ENCODE measurements at places on chromosomes 7 and 10.

GRCh38 chr10:78684947-78685346 lies 383.8 kb upstream of the ZMIZ1 start:
- no peak for DNase-seq

DNA sequence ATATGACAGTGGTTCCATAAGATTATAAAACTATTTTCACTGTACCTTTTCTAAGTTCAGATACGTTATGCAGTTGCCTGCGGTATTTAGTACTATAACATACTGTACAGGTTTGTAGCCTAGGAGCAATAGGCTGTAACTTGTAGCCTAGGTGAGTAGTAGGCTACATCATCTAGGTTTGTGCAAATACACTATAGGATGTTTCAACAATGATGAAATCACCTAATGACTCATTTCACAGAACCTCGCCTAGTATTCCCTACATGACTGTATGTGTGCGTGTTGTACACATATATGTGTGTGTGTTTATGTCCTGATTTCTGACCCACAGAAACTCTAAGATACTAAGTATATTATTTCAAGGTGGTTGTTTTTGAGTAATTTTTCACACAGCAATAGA lies 139.0 kb downstream of the HERPUD2 start:
- peak; percentile 3 for DNase-seq

DNA sequence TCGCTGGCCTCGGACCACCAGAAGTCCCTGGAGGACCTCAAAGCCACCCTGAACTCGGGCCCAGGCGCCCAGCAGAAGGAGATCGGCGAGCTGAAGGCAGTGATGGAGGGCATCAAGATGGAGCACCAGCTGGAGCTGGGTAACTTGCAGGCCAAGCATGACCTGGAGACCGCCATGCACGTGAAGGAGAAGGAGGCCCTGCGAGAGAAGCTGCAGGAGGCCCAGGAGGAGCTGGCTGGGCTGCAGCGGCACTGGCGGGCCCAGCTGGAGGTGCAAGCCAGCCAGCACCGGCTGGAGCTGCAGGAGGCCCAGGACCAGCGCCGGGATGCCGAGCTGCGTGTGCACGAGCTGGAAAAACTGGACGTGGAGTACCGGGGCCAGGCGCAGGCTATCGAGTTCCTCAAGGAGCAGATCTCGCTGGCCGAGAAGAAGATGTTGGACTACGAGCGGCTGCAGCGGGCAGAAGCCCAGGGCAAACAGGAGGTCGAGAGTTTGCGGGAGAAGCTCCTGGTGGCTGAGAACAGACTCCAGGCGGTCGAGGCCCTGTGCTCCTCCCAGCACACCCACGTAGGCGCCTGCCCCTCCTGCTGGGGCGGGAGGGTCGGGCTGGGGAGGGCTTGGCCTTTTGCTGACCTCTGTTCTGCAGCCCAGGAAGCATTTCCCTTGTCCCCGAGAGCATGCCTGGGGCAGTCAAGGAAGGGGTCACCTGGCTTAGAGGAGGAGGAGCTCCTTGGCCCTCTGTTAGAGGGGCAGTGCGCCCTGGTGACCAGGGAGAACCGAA lies 77.3 kb upstream of the GTF2IRD1 start:
- no peak for DNase-seq

DNA sequence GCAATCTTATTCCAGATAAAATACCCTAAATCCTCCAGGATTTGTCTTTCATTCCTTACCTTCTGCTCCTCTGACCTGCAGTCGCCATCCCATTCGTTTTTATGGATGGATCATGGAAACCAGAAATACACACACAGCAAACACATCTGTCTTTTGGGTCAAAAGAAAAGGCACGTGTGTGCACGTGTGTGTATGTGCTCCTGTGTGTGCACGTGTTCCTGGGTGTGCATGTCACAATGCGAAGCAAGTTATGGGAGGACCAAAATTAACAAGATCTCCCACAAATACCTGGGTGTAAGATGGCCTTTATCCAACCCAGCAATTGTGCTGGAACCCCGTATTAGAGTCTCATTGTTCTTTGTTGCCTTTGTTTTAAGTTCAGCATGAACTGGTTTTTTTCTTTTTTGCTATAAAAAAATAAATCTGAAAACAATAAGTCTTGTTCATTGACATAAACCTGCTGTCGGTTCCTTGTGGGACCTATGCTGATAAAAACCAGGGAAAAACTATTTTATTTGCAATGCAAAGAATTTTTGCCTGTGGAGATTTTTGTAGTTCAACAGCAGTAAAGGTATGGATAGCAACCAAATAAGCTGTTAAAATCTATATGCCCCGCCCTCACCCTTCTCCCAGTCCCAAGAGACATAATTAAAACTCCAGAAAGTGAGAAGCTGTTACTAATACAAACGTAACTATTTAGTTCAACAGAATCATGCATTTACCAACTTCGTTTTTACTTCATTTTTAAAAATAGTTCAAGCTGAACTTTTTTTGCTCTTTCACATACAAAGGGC lies 229.6 kb downstream of the CREB5 start:
- DNase-seq, result no peak

GRCh38 chr7:137642472-137642871 lies 204.3 kb downstream of the DGKI start:
- peak; percentile 12 for DNase-seq

DNA sequence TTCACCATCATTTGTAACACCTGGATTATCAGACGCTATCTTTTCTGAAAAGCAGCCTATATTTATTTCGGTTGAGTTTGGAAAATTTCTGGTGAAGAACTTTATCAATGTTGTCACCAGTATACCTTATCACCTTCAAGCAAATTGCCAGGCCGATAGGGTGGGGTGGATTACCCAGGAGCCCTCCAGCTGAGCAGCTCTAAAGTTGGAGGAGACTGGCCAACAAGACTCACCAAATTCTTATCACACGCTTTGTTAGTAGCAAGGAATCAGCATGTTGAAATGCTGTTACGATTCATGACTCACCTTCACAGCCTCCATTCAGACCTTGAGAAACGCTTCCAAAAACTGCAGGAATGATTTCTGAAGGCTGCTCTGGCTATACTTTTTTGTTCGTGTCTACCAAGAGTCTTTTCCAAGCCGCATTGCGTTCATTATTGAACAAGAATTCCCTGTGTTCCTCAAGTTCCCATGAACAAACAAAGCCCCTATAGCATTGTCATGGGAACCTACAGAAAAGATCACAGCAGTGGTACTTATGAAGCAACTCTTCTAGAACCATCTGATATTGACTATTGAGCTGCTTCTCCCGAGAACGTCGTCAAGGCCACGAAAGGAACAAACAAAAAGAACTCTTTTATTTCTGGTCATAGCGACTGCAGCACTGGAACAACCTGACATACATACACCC lies 291.4 kb downstream of the SFMBT2 start:
- DNase-seq, result peak; percentile 32

DNA sequence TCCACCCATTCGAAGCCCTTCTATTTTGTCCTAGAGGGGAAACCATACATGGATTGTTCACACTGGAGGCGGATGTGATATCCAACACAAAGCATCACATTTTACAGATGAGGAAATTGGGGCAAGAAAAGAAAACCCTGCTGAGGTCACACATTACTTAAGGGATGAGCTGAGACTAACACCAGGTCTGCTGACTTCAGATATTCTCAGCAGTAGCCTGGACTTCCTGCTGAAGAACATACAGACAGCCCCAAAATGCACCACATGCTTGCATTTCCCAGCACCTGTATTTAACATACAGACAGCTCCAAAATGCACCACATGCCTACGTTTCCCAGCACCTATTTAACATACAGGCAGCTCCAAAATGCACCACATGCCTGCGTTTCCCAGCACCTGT lies 11.2 kb downstream of the GIMAP5 start:
- DNase-seq, result no peak

- DNase-seq, result no peak
Measured at GRCh38 chr7:115096262-115096661, 174.4 kb downstream of the MDFIC start.

DNA sequence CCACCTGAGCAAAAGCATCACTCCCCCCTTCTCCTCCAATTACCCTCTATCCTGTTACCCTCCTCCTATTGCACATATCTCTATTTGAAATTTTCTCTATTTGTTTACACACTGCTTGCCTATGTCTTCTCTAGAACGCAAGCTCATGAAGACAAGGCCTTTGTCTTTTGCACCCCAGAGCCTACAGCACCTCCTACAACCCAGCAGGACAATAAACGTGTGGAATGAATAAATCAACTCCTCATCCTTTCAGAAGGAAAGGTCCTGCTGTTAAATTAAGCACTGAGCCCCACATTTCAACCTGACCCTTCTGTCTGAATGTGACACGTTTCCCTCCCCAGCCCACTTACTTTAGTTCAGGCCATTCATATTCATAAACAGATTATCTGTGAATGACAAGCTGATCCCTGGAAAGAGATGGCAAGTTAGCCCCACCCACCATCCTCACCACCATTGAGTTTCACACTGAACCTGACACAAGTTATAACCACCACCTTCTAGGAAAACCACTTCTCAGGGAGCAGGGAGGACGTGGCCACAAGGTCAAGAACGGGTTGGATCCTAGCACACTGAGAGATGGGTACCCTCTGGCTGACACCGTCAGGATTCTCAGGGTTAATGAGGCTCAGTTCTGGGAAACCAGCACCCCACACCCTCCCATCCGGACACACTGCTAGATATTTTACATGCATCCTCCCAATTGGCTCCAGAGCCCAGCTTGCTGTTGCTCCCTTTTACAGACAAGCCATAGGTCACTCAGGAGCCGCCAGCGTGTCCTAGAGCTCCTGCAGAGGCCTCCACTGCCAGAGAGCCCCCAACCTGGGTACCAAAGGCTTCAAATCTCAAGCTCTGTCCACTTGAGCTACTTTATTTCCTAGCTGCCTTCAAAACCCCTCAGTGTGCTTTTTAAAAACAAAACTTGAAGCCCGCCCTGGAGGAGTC lies 934 bp downstream of the PRTFDC1 start:
- no peak for DNase-seq

DNA sequence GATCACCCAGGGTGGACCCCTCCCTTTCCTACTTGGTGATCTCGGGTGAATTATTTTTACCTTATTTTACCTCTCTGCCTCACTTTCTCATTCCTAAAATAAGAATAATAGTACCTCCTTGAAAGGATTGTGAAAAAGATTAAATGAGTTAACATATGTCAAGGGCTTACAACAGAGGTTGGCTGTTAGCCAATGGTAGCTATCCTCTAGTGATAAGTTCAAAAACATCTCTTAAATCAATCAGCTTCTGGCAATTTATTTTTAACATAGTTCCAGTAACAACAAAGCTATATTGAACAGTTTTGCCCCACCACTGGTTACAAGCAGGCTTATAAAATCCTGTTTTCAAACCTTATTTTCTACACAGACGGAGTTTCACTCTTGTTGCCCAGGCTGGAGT lies 45.4 kb downstream of the TMEM168 start:
- no peak for DNase-seq

- DNase-seq, result no peak
Measured at GRCh38 chr10:63752318-63752717, 231.1 kb downstream of the REEP3 start.

DNA sequence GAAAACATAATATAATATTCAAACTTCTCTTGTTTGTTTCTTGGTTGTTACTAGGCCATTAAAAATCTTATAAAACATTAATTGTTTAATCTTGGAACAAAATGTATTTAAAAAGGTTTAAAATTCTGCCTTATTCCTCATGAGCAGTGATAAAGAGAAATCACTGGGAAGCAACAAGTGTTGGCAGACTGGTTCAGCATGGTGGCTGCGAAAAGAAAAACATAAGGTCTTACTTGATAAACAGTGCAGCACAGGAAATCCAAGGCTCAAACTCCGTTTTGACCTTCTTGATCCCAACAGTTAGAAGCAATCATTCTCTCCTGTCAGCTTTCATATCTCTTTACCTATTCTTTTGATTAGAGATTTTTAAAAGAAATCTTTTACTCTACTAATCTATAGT lies 530.8 kb downstream of the CNTNAP2 start:
- DNase-seq, result no peak

DNA sequence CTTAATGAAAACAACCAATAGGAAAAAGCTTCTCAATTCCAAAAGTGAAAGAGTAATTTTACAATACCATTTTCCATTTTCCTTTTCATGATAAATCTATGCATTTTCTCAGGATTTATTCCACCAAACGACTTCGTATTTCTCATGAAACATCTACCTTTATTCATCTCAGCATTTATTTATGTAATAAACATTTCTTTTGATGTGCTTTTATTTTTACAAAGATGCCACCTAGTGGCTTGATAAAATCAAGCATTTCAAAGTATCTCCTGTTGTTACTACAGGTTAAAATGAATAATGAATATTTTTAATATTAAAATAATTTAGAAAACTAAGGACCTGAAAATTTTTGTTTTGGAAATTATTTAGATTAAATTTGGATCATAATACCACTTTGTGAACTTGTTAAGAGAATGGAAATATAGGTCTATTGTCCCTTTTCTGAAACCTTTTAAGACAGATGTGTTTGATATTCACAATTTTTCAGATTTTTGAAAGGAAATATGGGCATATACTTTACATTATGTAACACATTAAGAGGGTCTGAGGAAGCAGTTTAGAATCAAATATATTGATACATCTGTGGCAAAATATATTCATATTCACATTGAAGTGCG lies 2.7 kb upstream of the IQUB start:
- DNase-seq, result peak; percentile 34

DNA sequence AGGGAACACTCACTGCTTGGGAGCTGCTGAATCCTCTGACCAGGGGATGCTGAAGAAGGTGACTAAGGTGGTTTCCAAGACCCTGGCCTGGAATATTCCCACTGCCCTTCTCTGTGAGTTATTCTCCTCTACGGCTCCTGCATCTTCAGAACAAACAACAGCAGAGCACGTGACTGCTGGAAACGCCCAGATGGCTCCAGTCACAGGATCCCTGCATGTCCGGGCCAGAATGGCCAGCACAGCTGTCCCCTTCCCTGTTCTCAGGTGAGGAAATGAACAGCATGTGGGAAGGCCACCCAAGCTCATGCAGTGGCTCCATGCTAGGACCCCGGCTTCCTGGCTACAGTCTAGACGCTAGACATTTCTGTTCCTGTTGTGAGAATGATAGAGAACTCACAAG lies 43.1 kb downstream of the GHRHR start:
- DNase-seq, result no peak

DNA sequence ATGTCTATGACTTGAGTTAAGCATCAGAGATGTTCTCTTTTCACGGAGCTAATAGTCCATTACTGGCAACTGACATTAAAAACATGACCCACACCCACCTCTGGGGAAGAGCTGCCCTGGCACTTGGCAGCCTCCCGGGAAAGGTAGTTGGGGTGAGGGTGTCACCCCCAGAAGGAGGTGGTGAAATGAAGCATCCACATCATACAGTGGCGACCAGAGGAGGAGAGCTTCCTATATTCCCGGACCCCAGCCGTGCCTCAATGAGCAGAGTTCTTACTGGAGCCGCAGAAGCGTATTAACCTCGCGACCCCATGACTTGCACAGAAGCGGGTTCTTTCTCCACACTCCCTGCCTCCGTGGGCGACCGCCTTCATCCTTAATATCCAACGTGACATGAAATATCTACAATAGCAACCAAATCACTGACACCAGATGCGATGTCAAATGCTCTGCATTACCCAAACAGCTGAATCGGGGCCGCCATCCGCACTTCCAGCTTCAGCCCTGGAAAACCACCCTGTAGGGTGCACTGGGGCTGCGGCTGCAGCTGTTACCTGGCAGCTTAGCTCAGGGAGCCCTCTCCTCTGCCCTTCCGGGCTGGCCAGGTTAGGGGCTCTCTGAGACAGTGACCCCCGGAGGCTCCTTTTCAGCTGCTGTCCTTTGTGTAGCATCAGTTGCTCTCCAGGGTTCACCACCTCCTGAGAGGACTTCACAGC lies 103.1 kb upstream of the PARD3 start:
- DNase-seq, result no peak

- no peak for DNase-seq
Measured at GRCh38 chr7:75988568-75989499, 5.6 kb downstream of the TMEM120A start.

Measured in astrocyte of the spinal cord (primary cell).